ENCODE measurements at places on chromosomes 13 and 19. TPM values are rescaled to one million over a fixed set of nuclear protein-coding genes. Genes with fewer than 3 reads are reported as not detected.

- no peaks in the 10 kb centered on the region for H3K27me3 ChIP-seq
- H3K27ac ChIP-seq: no peak overlapping the region
- H3K36me3 ChIP-seq: no peaks in the 10 kb centered on the region
- no peak for DNase-seq
These were observed 22.9 kb downstream of the TEX29 start for GRCh38 chr13:111343186-111343805.

DNA sequence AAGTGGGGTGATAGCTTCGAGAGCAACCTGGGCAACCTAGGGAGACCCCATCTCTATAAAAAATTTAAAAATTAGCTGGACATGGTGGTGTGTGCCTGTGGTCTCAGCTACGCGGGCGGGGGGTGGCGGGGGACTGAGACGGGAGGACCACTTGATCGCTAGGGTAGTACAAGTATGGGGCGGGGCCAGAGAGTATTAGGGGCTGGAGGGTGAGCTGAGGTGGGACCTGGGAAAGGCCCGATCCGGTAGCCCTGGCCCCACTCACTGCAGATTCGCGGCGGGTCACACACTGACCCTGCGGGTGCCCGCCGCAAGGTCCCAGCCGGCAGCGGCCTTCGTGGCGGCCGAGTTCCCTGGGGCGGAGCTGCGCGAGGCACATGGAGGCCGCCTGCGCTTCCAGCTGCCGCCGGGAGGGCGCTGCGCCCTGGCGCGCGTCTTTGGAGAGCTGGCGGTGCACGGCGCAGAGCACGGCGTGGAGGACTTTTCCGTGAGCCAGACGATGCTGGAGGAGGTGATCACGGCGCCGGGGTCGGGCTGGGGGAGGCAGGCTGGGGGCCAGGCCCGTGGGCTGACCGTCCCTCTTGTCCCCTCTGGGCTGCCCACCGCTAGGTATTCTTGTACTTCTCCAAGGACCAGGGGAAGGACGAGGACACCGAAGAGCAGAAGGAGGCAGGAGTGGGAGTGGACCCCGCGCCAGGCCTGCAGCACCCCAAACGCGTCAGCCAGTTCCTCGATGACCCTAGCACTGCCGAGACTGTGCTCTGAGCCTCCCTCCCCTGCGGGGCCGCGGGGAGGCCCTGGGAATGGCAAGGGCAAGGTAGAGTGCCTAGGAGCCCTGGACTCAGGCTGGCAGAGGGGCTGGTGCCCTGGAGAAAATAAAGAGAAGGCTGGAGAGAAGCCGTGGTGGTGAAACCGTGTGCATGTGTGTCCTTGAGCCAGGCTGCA lies 2.0 kb upstream of the ARHGAP45 start:
- DNase-seq: peak; percentile 86
- H3K4me1 ChIP-seq: no peaks in the 10 kb centered on the region
- H3K36me3 ChIP-seq: no peaks in the 10 kb centered on the region
- H3K4me3 ChIP-seq: no peak overlapping the region
- H3K27me3 ChIP-seq: peaks cover 17% of the 10 kb centered on the region

- H3K36me3 ChIP-seq: no peaks in the 10 kb centered on the region
- H3K27ac ChIP-seq: no peak overlapping the region
- no peak overlapping the region for H3K4me3 ChIP-seq
- peak; percentile 72 for DNase-seq
These were observed 5.4 kb downstream of the TMEM150B start for GRCh38 chr19:55319785-55320184.

- H3K4me1 ChIP-seq: no peaks in the 10 kb centered on the region
- no peaks in the 10 kb centered on the region for H3K36me3 ChIP-seq
- no peak overlapping the region for H3K4me3 ChIP-seq
- no peak overlapping the region for H3K27ac ChIP-seq
These were observed 71.6 kb downstream of the SHISA2 start for GRCh38 chr13:25980255-25980654.

GRCh38 chr13:31919971-31920726 lies 111.4 kb upstream of the FRY start:
- H3K4me3 ChIP-seq: no peak overlapping the region
- H3K36me3 ChIP-seq: no peaks in the 10 kb centered on the region
- no peaks in the 10 kb centered on the region for H3K4me1 ChIP-seq
- H3K27me3 ChIP-seq: no peaks in the 10 kb centered on the region

The CGB8 gene
- 4.5 TPM for total RNA-seq

- peak; percentile 84 for DNase-seq
- peaks cover 28% of the 10 kb centered on the region for H3K4me1 ChIP-seq
- H3K4me3 ChIP-seq: no peak overlapping the region
- no peak overlapping the region for H3K27ac ChIP-seq
- no peaks in the 10 kb centered on the region for H3K27me3 ChIP-seq
These were observed 10.7 kb downstream of the PTGIR start for GRCh38 chr19:46614114-46614722.

The CDX2 gene
- not detected for total RNA-seq

DNA sequence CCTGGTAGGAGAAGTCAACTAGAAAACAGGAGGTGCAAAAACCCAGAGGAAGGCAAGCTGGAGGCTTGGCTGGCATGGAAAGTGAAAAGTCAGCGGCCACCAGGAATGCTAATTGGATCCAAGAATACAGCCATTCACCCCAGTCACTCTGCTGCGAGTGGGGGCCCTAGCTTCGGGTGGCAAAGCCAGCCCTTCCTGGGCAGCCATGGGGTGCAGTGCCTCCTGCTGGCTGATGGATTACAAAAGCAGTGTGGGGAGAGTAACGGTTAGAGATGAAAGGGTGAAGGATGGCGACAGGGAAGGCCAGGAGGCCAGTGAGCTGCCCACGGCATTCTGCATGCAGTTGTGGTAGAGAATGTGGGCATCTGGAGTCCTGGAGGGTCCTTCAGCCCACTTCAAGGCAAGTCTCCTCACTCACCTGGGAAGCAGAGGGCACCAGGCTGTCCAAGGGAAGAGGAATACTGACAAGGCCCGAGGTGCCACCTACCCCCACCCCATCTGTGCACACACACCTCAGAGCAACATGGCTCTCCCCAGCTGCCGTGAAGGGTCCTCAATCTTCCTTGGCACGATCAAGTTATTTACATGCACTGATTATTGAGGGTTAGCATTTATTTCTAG lies 20.3 kb upstream of the EPHX3 start:
- peak; percentile 77 for DNase-seq
- no peak overlapping the region for H3K4me3 ChIP-seq
- H3K36me3 ChIP-seq: peaks cover 27% of the 10 kb centered on the region

- peaks cover 28% of the 10 kb centered on the region for H3K27me3 ChIP-seq
- no peak for DNase-seq
- no peaks in the 10 kb centered on the region for H3K4me1 ChIP-seq
- no peaks in the 10 kb centered on the region for H3K36me3 ChIP-seq
- no peak overlapping the region for H3K27ac ChIP-seq
These were observed 8.1 kb upstream of the PGLYRP1 start for GRCh38 chr19:46030812-46031550.

The FFAR1 gene
- not detected for total RNA-seq

DNA sequence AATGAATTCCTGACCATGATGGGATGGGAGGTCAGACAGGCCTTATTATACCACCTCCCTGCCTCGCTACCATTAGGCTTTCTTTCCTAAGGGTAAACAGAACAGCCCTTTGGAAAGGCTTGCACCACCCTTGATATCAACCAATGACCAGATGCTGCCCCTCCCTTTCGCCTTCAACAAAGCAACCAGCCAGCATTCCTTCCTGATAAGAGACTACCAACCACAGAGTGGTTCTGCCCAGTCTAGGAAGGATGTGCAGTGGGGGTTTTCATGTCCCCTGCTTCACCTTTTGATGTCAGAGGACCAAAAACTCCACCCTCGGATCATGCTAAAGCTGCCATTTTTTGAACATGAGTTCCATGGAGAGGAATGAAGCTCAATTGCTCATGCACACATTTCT lies 21.7 kb downstream of the TEX30 start:
- no peak overlapping the region for H3K27ac ChIP-seq
- no peaks in the 10 kb centered on the region for H3K27me3 ChIP-seq
- no peaks in the 10 kb centered on the region for H3K36me3 ChIP-seq
- no peak overlapping the region for H3K4me3 ChIP-seq

- no peaks in the 10 kb centered on the region for H3K4me1 ChIP-seq
- no peak overlapping the region for H3K27ac ChIP-seq
These were observed 20.5 kb upstream of the SLC15A1 start for GRCh38 chr13:98772794-98773452.

DNA sequence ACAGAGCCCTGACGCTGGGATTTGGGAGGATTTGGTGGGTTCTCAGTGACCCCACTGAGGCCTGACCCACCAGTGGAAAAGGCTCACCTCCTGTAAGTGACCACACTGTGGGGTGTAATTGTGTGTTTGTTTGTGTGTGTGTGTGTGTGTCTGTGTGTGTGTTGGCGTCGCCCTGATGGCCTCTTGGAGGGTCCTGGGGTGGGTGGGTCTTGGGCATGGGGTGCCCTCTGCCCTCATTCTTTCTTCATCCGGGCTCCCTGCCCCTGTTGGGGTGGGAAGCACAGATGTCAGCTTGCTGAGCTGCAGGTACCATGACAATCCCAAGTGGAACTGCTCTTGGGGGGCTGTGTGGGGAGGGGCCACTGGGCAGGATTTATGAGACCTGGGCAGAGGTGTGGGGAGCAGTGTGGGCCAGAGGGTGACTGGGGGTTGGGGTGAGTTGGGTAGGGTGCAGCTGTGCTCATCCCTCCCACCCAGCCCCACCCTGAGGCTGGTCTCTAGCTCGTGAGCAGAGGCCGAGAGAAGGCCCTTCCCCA lies 22.8 kb downstream of the WTIP start:
- no peak overlapping the region for H3K4me3 ChIP-seq
- 0 out of 2 replicates have a peak, but pooled peaks cover 6% of the 10 kb centered on the region for H3K4me1 ChIP-seq
- H3K27ac ChIP-seq: no peak overlapping the region
- H3K36me3 ChIP-seq: no peaks in the 10 kb centered on the region

DNA sequence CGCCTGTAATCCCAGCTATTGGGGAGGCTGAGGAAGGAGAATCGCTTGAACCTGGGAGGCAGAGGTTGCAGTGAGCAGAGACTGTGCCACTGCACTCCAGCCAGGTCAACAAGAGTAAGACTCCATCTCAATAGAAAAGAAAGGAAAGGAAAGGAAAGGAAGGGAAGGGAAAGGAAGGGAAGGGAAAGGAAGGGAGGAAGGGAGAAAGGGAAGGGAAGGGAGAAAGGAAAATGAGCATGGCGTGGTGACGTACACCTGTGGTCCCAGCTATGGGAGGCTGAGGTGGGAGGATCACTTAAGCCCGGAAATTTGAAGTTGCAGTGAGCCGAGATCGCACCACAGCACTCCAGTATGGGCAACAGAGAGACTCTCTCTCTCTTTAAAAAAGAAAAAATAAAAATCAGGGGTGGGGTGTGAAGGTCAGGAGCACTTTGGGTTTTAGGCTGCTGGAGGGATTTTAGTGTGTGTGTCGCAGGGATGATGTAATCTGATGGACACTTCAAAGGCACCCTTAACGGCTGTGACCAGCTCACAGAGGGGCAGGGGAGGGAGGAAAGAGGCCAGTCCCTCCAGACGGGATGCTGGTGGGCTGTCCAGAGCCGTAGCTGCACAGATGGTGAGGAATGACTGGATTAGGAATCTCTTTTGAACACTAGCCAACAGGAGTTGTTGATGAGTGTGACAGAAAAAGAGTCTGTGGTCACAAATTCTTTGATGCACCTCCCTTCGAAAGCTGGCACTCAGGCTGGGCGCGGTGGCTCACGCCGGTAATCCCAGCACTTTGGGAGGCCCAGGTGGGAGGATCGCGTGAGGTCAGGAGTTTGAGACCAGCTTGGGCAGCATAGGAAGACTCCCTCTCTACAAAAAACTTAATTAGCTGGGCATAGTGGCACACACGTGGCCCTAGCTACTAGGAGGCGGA lies 27.6 kb downstream of the TMPRSS9 start:
- H3K27ac ChIP-seq: no peak overlapping the region
- no peaks in the 10 kb centered on the region for H3K36me3 ChIP-seq
- no peak overlapping the region for H3K4me3 ChIP-seq
- no peak for DNase-seq

The SLC44A2 gene
- total RNA-seq: 17.4 TPM

- no peaks in the 10 kb centered on the region for H3K36me3 ChIP-seq
- H3K27me3 ChIP-seq: no peaks in the 10 kb centered on the region
- DNase-seq: no peak
- H3K27ac ChIP-seq: no peak overlapping the region
- H3K4me3 ChIP-seq: no peak overlapping the region
- peaks cover 22% of the 10 kb centered on the region for H3K4me1 ChIP-seq
These were observed 7.0 kb downstream of the SBNO2 start for GRCh38 chr19:1166872-1167573.

DNA sequence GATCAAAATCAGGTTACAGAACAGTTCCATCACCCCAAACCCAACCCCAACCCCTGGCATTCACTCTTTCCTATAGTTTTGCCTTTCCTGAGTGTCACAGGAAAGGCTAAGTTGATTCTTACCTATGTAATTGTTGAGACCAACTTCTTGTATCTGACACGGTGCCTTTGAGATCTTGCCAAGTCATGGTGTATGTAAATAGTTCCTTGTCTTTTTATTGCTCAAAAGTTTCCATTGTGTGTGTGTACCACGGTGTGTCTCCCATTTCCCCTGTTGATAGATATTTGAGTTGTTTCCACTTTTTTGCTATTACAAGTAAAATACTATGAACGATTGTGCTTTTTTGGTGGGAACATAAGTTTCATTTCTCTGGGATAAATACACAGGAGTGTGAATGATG lies 3.3 kb upstream of the IGFL2 start:
- no peaks in the 10 kb centered on the region for H3K4me1 ChIP-seq
- DNase-seq: no peak
- no peak overlapping the region for H3K27ac ChIP-seq
- H3K27me3 ChIP-seq: peaks cover 35% of the 10 kb centered on the region
- H3K36me3 ChIP-seq: no peaks in the 10 kb centered on the region
- H3K4me3 ChIP-seq: no peak overlapping the region

Measured in GM23248 (cell line).